ENCODE measurements at places on chromosomes 11 and 22. TPM values are rescaled to one million over a fixed set of nuclear protein-coding genes. Genes with fewer than 3 reads are reported as not detected.

Gene RTN4RL2
- 119 TPM for total RNA-seq

GRCh38 chr11:73257342-73258103, 14.6 kb upstream of the P2RY6 start:
- no peak for DNase-seq

- no peak for DNase-seq
Measured at GRCh38 chr11:32050264-32050663, 40.6 kb upstream of the RCN1 start.

Gene POTEH
- not detected for total RNA-seq

Gene NAA40
- total RNA-seq, result 68.0 TPM

GRCh38 chr11:30653606-30654005, 67.5 kb upstream of the MPPED2 start:
- no peak for DNase-seq

Gene CRYBB2
- total RNA-seq, result not detected

Gene LMO2
- 2.7 TPM for total RNA-seq

Gene SAA1
- not detected for total RNA-seq

DNA sequence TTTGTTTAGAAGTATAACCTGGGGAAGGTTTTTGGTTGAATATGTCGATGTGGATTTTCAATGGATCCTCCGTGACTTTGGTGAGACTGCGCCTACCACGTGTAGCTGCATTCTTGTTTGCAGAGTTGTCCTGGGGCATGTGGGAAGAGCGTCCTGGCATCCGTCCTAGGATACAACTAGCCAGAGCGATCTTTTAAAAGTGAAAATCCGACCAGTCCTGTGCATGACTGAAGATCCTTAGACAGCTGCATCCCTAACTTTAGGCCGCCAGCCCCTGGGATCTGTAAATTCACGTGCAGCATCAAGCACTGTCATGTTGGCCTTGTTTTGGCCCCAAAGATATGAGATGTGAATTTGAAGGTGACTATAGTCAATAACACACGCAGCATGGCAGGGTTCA, 22.4 kb upstream of the THY1 start:
- DNase-seq, result no peak

DNA sequence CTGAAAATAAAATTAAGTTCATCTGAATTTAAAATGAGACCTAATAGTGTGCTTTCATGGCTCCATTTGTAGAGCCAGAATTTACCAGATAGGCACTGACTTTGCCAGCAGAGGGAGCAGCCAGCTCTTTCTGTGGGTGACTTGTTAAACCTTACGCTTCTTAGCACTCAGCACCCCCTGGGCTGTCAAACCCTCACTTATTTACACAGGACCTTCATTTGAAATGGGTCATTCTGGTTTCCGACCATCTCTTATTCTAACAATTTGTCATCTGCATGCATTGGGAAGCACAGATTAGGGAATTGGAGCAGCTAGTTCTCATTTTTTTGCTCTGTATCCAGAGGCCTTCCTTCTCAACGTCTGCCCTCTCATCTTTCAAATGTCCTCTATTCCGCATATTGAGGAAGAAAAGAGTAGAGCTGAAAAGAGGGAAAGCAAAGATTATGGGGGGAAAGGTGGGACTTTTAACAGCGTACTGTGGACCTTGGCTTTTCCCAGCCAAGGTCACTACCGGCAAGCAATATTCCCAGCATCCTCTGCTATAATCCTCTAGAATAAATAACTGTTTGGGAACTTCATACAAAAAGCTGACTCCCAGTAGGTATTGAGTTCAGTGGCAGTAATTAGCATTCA, 3.1 kb downstream of the ASRGL1 start:
- DNase-seq, result peak; percentile 54

GRCh38 chr11:11895672-11896071, 53.9 kb downstream of the USP47 start:
- DNase-seq, result no peak

Gene DRD2
- total RNA-seq, result 289 TPM

GRCh38 chr22:42412744-42413333, 19.4 kb downstream of the NFAM1 start:
- DNase-seq, result no peak

DNA sequence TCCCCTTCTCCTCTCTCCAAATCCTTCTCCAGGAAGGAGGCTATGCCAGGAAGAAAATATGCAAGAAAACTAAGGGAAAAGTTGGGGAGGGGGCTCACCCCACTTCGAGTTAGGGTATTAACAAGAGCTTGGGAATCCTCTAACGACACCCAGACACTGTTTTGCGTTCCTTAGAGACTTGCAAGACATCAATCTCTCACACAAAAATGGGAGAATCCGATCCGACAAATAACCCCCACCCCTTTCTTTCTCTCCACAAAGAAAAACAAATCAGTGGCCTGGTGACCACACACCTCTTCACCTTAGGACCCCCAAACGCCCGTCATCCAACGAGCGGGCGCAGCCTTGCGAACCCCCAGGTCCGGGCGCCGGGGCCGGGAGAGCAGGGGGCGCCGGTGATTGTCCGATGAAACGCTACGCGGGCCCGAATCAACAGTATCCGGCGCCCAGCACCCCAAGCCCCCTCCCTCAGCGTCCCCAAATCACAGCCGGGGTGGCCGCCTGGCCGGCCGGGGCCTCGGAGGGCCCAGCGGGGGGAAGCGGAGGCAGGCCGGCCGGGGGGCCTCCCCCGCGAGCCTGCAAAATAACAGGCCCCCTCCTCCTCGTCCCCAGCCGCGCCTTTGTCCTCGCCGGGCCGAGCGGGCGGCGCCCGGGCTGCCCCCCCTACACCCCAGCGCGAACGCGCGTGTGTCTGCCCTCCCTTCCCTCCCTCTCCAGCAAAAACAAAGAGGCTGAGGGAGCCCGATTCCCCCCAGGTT, 690 bp downstream of the CSNK1E start:
- peak; percentile 59 for DNase-seq

DNA sequence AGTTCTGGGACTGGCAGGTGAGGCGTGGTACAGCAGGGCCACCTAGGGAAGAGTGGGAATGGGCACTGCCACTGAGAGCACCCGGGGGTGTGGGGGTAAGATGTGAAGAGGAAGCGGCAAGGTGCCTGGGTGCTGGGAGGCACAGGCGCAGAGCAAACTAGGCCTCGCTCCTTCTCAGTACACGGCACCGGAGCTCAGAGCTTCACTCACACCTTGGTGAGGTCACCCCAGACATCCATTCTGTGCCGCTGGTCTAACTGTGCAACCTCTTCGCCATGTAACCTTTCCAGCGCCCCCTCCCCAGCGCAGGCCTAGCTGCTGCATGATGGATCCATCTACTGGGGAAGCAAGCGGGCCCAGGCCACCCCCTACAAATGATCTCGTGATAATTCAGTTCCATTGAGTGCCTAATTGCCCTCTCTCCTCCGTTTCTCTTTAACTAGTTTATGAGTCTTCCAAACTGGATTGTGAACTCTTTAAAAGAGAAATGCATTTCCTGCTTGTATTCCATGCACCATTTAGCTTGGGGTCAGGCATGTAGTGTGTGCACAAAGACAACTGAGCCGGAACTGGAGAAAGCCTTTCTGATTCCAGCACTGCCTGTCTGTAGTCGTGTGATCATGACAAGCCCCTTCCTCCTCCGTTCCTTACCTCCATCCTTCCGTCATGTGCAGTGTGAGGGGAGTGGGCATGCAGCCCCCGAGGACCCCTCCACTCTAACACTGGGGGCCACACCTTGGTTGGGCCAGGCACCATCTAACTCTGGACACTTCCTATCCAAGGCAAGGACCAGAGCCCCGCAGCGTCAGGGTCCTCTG, 1475.2 kb downstream of the TBC1D22A start:
- DNase-seq, result no peak

DNA sequence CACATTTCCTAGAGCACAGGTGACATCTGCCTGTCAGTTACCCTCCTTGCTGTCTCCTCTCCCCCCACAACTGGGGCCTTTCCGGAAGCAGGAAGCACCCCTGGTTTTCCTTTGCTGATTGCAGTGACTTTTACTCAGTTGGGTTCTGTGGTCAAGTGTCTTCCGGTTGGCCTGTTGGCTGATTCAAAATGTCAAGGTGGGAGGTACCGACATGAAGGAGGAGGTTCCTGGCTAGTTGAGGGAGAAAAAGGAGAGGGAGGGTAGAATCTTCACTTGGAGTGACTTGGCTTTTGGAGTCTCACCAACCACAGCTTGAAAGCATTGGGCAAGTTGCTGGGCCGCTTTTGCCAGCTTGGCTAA, 9.3 kb upstream of the ADAMTS15 start:
- DNase-seq, result no peak

DNA sequence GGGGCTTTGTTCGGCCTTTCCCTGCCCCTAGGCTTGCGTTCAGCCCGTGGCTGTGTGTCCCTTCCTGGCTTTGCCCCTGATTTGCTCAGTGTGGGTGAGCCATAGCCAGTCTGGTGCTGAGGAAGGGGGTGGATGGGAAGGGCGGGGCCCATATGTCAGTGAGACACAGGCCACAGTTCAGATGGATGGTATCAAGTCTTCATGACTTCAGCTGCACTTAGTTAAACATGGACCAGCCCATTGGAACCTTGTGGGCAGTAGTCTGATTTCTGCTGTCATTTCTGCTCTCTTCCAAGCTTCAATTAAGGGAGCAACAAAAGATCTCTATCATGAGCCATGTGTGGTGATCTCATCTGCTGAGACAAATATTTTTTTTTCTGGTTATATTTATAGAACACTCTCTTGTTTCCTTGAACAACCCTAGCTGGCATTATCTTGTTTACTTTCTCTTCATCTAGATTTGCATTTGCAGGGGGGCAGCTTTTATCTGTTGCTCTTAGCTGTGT, 21.6 kb upstream of the PEX26 start:
- no peak for DNase-seq

GRCh38 chr11:118175993-118176777, at the start of gene SCN2B:
SCN2B (minus strand) TSS chr11:118176639; CDS start chr11:118176431, 208 bp downstream.
- DNase-seq, result no peak

DNA sequence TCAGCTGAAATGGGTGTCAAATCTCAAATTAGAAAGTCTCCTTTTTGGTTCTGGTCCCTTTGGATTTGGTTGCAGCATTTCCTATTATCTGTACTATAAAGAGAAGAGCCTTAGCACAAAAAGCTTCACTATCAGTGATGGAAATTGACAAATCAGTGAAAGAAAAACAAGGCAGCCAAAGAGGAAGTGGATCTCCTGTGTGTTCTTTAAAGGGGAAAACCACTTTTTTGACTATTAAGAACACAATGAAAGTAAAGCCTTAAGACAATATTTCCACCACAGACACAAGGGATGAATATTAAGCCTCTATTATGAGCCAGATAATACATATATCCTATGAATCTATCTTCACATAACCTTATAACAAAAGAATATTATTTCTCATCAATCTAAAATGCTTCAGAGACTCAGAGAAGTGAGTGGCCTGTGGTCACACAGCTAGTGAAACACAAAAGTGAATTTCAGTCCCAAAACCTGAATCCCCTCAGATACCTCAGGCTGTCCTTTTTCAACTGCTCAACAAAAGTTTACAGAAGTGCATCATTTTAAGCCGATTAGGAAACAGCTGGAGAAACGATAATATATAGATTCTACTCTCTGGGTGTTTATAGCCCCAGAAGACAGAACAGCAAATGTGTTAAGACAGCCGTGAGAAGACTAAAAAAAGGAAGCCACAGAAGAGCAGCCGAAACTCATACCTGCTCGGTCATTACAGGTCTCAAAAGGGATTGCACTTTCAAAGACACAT, 24.4 kb upstream of the FSHB start:
- DNase-seq, result no peak

DNA sequence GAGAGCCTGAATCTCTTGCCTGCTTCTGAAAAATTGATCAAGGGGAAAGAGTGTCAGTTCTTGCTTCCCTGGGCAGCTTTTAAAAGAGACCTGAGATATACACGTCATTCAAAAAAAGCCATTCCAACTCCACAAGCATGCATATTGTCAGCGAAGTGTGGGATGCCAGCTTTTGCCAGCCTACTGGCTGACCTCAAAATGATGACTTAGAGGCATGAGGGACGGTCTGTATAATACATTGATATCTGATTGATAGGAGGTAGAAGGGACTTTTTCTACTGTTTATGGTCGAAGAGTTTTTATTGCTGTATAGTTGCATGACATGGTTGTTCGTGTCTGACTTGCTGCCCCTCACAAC, 126.3 kb downstream of the MICAL2 start:
- no peak for DNase-seq

DNA sequence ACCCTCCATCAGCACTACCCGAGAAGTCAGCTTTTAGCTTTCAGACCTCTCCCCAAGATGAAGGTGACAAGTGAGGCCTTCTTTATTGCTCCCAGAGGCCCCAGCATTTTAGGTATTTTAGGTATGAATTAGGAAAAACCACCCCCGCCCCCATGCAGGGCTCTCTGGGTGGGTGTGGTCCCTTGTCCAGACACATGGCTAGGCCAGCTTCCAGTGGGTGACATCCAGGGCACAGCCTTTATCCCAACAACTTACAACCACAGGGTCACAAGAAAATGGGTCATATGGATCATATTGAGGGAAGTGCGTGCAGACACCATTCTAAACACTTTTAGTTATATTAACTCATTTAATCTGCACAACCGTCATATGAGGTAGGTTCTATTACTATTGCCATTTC, 42.1 kb downstream of the RIBC2 start:
- DNase-seq, result no peak

DNA sequence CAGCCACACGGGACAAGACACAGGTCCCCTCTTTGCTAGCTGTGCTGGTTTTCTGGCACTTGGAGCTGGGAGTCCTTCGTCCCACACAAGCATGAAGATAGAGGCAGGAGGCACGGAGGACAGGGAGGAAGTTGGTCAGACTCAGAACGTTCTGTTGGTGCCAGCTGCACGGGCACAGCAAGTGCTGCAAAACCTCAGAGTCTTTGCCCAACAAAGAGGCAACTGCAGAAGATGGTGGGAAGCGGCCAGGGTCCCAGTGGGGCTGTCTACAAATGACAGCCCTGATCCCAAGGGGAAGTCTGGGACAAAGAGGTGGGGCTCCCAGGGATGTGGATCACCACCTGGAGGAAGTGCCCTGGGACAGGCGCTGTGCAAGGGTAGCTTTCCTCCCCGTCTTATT, 9.4 kb upstream of the OSM start:
- DNase-seq, result no peak

GRCh38 chr22:39727541-39727940, 157.0 kb downstream of the CACNA1I start:
- DNase-seq, result no peak

Gene MMP3
- total RNA-seq, result not detected

Gene CST6
- not detected for total RNA-seq

DNA sequence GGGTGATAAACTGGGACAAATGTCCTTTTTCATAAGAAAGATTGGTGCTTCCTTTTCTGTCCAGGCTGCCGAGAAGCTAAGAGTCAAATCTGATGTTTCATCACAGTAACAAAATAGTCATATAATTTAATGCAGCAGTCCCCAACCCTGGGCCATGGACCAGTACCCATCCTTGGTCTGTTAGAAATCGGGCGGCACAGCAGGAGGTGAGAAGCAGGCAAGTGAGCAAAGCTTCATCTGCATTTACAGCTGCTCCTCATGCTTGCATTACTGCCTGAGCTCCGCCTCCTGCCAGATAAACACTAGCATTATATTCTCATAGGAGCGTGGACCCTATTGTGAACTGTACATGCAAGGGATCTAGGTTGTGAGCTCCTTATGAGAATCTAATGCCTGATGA, 26.2 kb downstream of the PRR14L start:
- no peak for DNase-seq

GRCh38 chr11:131290185-131290584, 80.2 kb upstream of the NTM start:
- DNase-seq, result no peak

Gene MRE11
- total RNA-seq, result 14.4 TPM
